ENCODE measurements at places on chromosomes 5 and 9.

GRCh38 chr9:19372567-19372966 is 7.5 kb downstream of the RPS6 start:
- no peak for DNase-seq

- DNase-seq, result no peak
Measured at GRCh38 chr9:128429513-128430086, 8.9 kb downstream of the CERCAM start.

DNA sequence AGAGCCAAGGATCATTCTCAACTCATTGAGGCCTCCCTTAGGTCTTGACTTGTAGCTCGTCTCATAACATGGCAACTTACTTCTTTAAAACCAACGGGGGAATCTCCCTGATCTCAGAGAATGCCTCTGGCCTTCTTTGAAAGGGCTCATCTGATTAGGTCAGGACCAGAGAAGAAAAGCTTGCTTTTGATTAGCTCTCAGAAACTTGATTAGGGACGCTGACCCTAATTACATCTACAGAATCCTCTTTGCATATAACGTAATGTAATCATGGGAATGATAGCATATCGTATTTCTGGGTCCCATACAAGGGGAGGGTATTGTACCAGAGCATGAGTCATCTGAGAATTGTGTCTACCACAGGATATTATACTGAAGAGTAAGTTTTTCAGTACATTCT is 125.1 kb upstream of the SH3GL2 start:
- DNase-seq, result no peak

DNA sequence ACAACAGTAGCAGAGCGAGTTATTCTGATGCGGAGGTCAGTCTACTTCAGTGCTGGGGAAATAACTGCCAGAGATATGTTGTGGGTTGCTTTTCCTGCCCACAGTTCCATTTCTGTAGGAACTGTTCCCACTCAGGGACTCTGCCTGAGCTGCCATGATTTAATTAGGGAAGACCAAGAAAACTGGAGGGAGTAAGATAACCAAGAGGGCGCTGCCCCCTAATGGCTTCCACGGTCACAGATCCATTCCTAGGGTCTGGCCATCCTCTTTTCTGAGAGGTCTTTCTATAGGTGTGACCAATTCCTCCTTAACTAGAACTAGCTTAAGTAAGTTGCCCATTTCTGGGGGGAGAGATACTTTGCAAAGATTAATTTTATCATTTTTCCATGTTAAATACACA is 125.9 kb downstream of the APBA1 start:
- DNase-seq, result no peak

GRCh38 chr5:177456976-177457851 is 10.6 kb downstream of the PRR7 start:
- peak; percentile 50 for DNase-seq

- DNase-seq, result no peak
Measured at GRCh38 chr5:154967421-154968024, 26.6 kb downstream of the MRPL22 start.

GRCh38 chr5:176628406-176629228 is 1.7 kb downstream of the SNCB start:
- DNase-seq, result no peak

DNA sequence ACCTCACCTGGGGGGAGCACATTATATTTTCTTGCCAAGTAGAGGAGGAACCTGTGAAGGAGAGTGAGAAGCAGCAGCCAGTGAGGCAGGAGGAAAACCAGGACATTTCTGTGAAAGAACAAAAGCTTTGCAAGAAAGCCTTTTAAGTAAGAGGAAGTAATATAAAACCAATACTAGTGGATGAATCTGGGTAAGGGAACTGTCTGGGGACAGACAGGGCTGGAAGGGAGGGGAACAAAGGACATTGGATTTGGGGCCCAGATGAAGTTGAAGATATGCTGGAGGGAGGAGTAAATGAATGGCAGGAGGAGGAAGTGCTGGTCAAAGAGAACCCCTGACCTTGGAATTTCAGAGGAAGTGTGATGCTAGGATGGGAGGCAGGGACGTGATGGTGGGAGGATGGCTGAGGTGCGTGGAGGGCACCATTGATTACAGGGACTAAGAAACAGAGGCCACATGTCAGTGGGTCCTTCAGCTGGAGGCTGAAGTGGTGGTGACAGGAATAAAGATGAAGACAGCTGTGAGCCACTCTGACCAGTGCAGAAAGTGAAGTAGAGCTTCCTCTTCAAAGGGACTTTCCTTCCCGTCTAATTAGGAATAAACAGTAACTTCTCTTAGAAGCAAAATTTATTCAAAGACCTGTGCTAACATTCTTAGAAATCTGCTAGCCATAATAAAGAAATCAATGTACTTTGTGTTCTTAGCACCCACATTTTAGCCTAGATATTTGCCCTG is 43.5 kb upstream of the FABP6 start:
- no peak for DNase-seq

- no peak for DNase-seq
Measured at GRCh38 chr9:87503927-87504326, 6.3 kb downstream of the DAPK1 start.

GRCh38 chr9:36143245-36143641 is 6.7 kb downstream of the GLIPR2 start:
- DNase-seq, result no peak

GRCh38 chr5:119322948-119323537 is 32.8 kb upstream of the TNFAIP8 start:
- DNase-seq, result no peak

GRCh38 chr5:171426266-171426665 is 6.8 kb downstream of the FGF18 start:
- no peak for DNase-seq

- DNase-seq, result no peak
Measured at GRCh38 chr5:84718377-84718776, 333.7 kb upstream of the EDIL3 start.

DNA sequence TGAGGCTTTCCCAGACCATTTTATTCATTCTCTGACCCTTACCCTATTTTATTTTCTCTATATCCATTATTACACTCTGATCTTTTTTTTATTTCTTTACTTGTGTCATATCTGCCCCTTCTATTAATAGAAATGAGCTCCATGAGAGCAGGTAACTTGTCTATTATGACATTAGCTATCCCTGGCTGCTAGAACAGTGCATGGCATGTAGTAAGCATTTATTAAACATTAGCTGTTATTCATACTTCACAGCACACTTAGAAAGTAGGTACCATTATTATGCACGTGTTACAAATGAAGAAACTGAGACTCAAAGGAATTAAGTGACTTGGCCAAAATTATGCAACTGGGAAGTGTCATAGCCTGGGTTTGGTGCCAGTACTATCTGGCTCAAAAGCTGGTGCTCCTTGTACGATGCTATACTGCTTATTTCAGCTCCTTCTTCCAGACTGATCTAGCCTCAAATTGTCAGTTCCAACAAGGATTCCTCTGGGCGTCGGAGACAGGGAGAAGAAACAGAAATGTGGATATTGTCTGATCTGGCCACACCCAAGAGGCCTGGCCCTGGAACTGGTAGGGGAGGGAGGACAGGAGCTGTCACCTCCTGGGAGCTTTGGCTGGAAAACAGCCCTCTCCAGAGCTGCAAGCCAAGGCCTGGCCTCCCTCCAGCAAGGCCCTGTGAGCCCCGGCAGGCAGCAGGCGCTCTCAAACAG is 10.8 kb upstream of the NIPAL4 start:
- no peak for DNase-seq

DNA sequence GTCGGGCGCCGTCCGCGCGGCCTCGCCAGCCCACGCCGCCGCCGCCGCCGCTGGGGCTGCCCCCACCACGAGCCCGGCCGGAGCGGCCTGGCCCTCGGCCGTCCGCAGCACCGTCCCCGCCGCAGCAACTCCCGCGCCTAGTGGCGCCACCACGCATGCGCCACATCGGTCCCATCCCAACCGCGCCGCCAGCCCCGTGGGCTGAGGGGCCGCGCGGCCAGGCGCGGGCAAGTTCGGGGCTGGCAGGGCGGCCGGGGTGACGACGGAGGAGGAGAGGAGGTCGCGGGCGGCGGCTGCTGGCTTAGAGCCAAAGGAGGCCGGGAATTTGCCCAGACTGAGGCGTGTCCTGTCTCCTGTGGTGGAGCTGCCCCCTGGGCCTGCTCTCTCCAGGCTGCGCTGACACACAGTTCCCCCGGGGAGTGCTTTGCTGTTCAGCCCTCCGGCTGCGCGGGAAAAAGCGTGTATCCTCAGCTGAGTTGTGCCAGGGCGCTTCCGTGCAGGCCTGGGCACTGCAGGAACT is at the start of gene TUSC1:
Gene TUSC1, minus strand, starts transcription at position 298 of the 520 bp plus-strand sequence. Its CDS starts 132 bp downstream, at position 166.
- peak; percentile 69 for DNase-seq

DNA sequence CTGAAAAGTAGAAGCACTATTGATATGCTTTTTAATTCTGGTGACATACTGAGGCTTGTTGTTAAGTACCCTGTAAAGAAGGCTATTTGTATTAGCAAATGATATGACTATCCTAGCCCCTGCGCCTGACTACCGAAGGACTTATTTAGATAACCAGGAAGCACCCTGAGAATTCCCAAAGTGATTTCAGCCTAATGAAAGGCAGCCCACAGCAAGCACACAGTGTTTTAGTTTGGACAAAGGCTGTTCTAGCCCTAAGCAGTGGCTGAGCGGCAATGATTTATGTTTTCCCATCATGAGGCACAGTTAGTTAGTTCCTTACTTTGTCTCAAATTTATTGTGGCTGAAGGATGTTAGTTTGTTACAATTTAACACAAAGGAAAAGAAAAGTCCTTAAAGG is 235.3 kb downstream of the KCTD16 start:
- DNase-seq, result no peak

GRCh38 chr5:22593592-22593991 is 259.6 kb downstream of the CDH12 start:
- no peak for DNase-seq

DNA sequence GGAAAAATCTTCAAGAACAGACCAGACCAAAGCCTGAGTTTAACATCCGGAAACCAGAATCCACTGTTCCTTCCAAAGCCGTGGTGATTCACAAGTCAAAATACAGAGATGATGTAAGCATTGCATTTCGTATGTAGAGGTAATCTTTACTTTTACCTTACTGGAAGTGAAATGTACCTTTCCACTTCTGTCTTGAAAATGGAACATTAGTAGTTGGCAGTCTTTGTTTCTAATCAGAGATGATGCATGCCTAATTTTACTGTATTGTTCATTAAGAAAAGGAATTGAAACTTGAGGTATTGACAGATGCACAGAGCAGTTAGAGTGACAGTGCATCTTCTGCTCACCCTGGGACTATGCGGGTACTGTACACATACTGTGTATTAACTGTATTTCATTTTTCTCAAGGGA is 34.6 kb downstream of the HABP4 start:
- DNase-seq, result no peak

GRCh38 chr5:150577378-150578139 is 62.9 kb upstream of the SYNPO start:
- no peak for DNase-seq

DNA sequence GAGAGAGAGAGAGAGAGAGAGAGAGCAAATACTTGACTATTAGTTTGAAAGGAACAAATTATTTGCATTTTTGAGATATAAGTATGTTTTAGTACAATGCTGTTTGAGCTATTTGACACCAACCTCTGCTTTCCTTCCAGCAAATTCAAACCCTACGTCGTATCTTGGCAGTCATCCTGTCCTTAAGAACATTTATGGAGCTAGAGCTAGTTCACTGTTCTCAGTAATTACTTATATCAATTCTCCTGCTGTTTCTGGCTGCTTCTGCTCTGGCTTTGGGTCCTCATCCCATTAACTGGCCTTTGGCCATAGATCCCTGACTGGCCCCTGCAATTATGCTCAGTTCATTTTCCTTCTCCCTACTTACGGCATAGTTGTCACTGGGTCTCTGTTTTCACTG is 19.9 kb upstream of the ERAP2 start:
- DNase-seq, result no peak

DNA sequence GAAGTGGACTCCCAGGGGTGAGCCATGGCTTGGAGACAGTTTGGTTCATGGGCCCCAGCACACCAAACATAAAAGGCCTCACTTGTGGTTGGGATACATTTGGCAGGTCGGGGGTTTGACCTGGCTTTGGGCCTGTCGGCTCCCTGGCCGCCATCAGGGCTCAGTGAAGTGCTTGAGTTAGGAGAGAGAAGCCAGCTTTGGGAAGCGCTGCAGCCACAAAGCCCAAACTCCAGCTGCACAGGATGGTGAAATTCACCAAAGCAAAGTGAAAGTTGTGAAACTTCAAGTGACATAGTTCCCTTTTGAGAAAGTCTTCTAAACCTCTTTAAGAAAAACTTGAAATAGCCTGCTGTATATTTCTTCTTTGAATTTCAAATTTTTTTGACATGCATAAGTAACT is 27.5 kb downstream of the SLC46A2 start:
- peak; percentile 81 for DNase-seq

DNA sequence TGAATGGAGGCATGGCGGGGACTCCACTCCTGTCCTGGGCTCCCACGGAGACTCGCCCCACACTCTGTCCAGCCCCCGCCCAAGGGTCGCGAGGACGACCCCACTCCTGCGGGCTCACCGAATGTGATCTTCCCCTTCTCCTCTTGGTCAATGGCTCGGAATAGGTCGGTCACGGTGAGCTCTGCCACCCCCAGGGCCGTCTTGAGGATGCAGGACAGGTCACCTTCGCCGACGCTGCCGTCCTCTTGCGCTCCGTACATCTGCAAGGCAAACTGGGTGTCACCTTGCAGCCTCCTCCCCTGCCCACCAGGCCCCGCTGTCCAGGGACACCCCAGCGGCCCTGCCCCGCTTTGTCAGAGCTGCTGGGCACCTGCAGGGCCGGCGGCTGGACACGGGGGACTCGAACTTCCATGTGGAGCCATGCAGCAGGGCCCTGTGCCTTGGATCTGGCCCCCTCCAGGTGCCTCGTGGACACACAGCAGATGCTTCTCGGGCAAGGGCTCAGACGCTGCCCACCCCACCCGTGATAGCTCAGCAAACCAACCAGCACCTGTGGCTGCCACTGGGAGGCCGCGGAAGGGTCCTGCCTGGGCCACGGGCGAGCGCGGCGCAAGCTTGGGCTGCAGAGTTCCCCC is 21.5 kb upstream of the SLC6A3 start:
- DNase-seq, result no peak

GRCh38 chr9:97518909-97519307 is 17.4 kb downstream of the TMOD1 start:
- DNase-seq, result no peak

DNA sequence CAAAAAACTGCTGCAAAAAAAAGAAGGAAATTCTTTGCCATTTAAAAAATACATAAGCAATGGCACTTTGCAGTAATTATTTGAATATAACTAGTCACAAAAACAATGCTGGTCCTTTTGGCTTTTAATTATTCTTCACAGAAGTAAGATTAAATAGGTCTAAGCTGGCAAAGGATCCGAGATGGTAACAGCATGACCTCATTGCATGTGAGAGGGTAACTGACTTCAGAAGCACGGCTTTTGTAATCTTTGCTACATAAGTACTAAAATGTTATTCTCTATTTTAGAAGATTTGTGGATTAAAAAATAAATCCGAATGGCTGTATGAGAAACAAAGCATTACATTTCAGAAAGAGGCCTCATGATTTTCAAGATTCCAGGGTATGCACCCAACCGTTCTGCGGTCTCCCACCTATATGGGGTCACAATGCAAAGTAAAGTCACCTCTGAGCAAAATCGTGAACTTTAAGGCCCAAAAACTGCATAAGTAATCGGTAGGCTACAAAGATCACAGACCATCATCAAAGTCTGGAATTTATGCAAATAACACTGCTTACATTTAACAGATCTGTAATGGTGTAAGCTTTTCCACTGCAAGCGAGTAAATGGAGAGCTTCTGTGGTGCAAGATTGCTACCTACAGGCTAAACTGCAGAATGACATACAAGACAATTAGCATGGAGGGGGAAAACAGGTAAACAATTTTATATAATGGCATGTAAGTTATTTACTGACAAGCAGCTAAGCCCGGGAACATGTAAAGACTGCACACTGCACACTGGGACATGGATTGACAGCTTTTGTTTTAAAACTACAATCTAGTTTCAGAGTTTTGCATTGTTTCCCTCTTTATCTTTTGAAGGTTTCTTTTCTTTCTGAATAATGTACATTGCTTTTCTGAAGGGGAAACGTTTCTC is 231.6 kb downstream of the SLF1 start:
- no peak for DNase-seq

All from GF-D8 (cell line).